Trophoblast cell (in vitro differentiated cells and primary cell): ENCODE measurements at places on chromosomes 1 and 21.

- no peak for DNase-seq
- no peaks in the 10 kb centered on the region for H3K4me1 ChIP-seq
- H3K36me3 ChIP-seq = no peaks in the 10 kb centered on the region
Measured at GRCh38 chr1:241077386-241078147, 279.4 kb downstream of the RGS7 start.

GRCh38 chr1:239421811-239422210 lies 35.4 kb downstream of the CHRM3 start:
- no peak overlapping the region for H3K27ac ChIP-seq
- no peak for DNase-seq
- H3K4me3 ChIP-seq = no peak overlapping the region
- H3K36me3 ChIP-seq = no peaks in the 10 kb centered on the region
- H3K27me3 ChIP-seq = no peaks in the 10 kb centered on the region

DNA sequence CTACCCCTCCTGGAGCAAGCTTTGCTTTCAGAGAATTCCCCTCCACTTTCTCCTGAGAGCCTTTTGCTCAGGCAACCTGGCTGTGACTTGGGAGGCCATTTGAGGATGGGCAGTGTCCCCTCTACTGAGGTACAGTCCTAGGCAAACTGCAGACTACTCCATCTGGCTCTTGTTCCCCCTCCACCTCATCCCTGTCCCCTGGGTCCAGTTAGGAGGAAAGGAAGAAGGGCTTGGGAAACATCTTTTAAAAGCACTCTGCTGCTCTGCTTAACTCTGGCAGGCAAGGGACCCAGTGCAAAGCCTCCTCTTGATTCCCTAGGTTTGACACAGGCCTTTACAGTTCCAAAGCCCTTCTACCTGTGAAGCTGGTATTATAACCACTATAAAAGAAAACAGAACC lies 108.2 kb downstream of the NAV1 start:
- H3K27me3 ChIP-seq = peaks cover 7% of the 10 kb centered on the region
- H3K36me3 ChIP-seq = peaks cover 12% of the 10 kb centered on the region
- no peak for DNase-seq
- no peak overlapping the region for H3K27ac ChIP-seq

DNA sequence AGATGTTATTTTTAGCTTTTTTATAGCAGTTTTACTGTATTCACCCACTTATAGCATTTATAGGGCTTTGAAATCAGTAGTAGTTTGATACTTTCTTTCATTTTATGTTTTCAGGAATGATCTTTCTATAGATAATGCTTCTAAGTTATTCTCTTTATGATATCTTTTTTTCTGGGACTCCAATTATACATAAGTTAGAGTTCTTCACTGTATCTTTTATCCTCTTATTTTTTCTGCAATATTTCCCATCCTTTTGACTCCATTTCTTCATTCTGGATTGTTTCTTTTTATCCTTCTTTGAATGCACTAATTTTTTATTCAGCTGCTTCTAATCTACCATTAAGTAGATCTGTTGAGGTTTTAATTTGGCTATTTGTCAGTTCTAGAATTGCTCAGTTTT lies 73.1 kb downstream of the FMN2 start:
- no peaks in the 10 kb centered on the region for H3K4me1 ChIP-seq
- no peak for DNase-seq
- no peak overlapping the region for H3K27ac ChIP-seq
- no peaks in the 10 kb centered on the region for H3K27me3 ChIP-seq
